ENCODE measurements at places on chromosomes 16 and 17.

- DNase-seq = peak; percentile 39
Measured at GRCh38 chr17:39069114-39069756, 82.2 kb downstream of the PLXDC1 start.

GRCh38 chr17:152860-153420 is 15.6 kb downstream of the SCGB1C2 start:
- no peak for DNase-seq

DNA sequence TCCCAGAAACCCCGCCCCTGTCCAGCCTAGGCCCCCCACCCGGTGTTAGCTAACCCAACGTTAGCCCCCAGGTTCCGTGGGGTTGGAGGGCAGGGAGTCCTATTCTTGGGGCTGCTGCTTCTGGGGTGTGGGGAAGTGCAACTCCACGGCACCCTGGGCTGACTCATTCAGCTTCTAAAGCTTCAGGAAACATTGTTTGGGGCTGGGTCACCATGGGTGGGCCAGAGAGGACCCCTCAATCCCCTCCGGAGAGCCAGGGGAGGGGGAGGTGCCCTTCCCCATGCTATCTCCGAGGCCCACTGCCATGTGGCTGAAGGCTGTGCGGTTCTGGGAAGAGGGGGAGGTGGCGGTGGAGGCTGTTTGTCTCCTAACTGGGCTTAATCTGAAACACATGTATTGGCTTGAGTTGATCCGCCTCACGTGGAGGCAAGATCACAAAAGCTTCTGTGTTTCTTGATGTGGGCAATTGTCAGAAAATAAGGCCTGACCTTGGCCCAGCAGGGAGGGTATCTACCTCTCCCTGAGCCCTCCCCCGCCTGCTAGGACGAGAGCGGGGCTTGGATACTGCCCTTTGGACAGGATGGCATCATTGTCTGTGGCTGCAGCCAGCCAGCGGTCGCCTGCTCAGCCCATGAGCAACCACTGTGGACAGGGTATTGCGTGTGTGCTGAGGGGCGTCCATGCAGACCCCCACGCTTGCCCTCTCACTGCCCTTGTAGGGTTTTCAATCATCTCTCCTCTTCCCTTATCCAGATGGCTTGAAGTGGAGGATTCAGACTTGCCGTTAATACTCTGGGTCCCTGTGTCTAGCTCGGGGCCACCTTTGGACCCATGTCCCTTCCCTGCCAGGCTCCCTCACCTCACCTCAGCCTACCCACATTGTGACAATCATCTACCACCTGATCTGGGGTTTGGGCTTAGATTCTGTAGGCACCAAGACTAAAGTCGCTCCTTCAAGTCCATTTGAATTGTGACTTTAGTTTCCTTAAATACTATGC is 1.3 kb downstream of the SERPINF1 start:
- DNase-seq = peak; percentile 92

GRCh38 chr17:17805575-17805974 is 31.2 kb downstream of the SREBF1 start:
- no peak for DNase-seq

DNA sequence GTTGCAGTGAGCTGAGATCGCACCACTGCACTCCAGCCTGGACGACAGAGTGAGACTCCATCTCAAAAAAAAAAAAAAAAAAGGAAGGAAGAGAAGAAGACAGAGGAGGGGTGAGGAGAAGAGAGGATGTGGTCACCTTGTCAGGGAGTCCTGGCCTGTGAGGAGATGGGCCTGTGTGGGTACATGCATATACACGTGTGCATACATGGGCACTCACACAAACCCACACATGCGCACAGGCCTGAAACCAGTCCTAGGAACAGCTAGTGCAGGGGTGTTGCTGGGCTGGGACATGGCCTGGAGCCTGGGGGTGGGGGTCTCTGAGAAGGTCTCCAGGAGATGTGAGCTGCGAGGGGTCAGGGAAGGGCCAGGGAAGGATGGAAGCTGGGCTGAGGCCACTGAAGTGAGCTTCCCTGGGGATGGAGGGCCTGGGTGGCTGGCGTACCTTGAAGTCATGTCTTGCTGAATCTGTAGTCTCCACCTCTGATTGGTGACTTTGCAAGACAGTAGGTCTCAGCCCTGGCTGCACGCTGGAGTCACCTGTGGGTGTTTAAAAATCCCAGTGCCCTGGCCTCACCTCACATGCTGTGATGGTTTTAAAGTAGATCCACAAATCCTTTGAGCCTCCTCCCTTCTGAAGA is 72.4 kb downstream of the MRM1 start:
- no peak for DNase-seq

GRCh38 chr17:57425431-57425830 is 169.1 kb downstream of the MSI2 start:
- DNase-seq = no peak

GRCh38 chr16:70772493-70772892 is 28.5 kb downstream of the VAC14 start:
- no peak for DNase-seq

DNA sequence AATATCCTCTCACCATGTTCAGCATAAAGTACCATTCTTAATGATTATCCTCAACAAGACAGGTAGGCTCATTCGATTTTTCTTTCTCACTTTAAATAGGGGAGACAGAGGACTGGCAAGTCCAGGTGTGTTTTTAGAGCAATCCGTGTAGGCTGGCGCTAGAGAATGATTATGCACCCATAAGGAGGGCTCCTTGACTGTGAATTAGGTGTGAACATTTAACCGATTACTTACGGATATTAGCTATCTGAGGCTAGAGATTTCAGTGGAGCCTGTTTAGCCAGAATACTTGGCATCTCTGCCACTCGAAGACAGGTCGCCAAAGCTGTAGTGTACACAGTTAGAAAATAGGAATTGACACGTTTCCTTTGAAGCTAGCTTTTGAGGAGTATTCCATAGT is 1.9 kb downstream of the SEC14L1 start:
- DNase-seq = no peak

- DNase-seq = peak; percentile 61
Measured at GRCh38 chr16:52861614-52862022, 191.1 kb downstream of the CHD9NB start.

DNA sequence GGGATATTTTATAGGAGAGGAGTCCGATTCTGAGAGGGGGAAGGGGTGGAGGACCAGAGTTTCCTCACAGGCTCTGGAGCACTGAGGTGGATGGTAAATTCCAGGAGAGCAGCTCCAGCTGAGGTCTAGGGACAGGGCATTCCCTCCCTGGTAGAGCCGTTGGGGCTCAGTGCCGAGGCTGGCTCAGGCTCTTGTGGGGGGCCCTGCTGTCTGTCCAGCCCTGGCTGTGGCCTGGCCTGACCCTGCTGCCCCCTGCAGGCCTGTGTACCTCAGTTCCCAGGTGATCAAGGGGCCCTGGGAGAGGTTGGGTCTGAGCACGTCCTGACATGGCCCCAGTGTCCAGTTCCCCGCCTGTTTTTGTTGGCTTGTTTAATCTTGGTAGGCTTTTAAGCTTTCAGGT is 16.8 kb downstream of the ZNF750 start:
- DNase-seq = no peak

- peak; percentile 75 for DNase-seq
Measured at GRCh38 chr16:12398029-12398682, 405.5 kb downstream of the CPPED1 start.

DNA sequence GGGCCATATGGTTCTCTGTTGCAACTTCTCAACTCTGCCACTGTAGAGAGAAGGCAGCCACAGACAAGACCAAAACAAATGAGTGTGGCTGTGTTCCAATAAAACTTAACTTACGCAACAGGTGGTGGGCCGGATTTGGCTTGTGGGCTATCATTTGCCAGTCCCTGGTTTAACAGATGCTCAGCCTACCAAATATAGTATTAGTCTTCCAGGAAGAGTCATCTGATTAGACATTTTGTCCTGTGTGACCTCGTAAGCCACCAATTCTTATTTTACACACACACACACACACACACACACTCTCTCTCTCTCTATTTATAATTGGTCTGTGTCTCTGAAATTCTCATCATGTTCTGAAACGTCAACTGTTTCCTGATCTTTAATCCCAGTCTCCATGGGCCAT is 245.9 kb downstream of the XYLT1 start:
- peak; percentile 92 for DNase-seq

DNA sequence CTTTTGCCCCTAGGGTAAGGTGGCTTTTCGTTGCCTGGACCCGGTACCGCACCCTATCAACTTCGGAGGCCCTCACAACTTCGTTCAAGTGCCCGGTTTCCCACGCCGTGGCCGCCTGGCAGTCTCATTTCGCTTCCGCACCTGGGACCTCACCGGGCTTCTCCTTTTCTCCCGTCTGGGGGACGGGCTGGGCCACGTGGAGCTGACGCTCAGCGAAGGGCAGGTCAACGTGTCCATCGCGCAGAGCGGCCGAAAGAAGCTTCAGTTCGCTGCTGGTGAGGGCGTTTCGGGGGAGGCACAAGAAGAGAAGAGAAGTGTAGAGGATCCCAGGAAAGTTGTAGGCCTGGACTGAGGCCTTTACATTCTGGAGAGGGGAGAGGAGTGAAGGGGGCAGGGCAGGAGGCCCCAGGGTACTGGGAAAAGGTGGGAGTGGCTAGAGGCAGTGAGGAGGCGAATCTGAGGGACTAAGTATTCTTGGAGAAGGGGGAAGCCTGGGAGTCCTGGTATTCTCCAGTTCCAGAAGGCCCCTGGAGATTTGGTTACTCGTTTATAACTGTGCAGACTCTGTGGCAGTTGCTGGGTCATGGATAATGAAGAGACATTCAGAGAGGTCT is 5.5 kb downstream of the CNTNAP1 start:
- no peak for DNase-seq

DNA sequence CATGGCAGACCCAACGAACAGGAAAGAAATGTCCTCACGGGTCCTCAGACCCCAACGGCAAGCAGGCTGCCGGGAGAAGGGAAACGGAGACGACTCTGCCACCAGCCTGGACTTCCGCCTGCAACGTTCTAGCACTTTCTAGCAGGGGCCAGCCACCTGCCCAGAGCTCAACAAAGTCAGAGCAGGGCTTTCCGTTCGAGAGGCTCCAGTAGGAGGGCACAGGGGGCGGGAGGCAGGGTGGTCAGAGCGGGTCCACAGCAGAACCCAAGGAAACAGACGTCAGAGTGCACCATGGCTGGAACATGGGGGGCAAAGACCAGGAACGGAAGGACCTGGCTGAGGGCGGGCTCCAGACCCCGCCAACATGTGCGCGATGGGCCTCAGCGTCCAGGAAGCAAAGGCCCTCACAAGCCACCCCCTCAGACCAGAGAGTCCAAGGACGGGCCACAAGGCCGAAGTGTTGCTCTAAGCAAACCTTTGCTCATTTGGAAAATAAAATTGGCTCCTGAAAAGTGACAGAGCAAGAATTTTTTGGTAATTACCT is 29.4 kb upstream of the C16orf95 start:
- DNase-seq = no peak

DNA sequence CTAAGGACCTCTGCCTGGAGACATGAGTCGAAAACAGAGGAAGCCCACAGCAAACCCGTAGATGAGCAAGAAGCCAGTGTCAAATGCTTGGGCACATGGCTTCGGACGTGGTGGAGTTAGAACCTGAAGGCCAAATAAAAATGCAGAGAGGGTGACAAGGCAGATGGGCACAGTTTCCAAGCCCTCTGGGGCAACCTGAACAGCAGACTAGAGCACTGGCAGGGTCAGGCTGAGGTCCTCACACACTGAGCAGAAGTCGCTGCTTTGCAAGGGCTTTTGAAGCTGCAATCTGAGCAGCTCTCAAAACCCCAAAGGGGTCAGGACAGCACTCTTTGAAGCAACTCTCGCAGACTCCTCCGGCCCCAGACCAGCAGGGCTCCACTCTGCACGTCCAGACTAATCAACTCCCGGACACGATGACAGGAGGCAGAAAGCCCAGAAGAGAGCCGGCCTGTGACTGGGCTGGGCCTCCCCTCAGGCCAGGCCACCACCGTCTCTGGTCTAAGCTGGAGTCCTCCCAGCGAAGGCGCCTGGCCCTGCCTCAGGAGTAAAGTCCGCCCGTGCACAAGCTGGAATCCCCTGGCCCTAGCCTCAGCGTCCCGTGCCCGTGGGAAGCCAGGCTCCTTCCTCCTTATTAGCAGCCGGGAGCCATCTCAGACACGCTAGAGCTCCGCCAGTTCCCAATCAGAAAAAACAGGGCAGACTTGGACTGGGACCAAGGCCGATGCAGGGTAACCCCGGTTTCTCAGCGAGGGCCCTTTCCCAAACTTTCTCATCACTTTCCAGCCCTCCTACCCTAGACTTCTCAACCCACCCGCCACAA is 924 bp downstream of the SMARCD2 start:
- peak; percentile 68 for DNase-seq

DNA sequence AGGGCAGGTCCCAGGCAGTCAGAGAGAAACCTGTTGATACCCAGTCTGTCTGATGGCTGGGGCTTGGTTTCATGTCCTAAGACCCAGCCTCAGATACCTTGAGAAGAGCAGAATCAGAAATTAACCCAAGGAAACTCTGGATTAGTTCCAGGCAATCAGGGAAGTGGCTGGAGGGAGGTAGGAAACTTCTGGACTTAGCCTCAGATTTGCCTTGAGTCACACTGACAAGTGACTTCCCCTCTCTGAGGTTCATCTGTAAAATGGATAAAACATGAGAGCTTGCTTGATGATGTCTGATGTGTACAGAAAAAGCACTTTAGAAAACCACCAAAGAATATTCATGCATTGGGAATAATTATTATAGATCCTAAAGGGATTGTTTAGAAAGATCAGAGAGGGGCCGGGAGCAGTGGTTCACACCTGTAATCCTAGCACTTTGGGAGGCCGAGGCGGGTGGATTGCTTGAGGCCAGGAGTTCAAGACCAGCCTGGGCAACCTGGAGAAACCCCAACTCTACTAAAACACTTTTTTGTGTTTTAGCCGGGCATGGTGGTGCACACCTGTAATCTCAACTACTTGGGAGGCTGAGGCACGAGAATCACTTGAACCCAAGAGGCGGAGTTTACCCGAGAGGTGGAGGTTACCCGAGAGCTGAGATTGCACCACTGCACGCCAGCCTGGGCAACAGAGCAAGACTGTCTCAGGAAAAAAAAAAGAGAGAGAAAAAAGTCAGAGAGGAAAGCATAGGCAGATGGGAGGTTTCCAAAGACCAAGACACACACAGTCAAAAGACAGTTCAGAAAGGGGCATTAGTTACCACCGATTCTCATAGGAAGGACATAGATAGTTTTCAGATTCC is 3.8 kb downstream of the CIITA start:
- peak; percentile 33 for DNase-seq

DNA sequence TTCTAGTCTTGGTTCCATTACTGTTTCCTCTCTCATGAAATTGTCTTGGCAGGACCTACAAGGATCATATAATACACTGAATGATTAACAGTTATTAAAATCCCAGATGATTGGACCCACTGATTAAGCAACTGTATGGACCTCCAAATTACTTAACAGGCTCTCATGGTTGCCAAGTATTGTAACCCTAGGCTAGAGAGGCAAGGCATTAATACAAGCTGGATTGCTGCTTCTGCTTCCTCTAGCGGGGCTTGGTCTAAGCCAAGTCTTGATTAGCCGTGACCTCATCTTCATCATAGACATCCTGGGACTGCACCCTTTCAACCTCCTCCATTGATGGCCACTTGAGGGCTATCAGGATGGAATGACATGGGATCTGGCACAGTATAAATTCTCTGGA is 46.9 kb downstream of the SYCE1L start:
- no peak for DNase-seq

DNA sequence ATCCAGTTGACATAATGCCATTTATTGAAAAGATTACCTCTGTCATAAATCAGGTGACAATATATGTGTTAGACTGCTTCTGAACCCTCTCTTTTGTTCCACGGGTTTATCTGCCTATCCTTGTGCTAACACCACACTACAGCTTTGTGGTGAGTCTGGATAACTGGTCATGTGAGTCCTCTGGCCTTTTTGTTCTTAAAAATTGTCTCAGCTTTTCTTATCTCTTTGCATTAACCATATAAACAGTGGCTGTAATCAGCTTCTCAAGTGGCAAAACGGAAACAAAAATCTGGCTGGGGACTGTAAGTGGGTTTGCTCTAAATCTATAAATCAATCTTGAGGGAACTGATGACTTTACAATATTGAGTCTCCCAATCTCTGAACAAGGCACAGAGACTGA is 44.6 kb downstream of the STX8 start:
- DNase-seq = no peak
